ENCODE measurements at places on chromosomes 4 and X.

DNA sequence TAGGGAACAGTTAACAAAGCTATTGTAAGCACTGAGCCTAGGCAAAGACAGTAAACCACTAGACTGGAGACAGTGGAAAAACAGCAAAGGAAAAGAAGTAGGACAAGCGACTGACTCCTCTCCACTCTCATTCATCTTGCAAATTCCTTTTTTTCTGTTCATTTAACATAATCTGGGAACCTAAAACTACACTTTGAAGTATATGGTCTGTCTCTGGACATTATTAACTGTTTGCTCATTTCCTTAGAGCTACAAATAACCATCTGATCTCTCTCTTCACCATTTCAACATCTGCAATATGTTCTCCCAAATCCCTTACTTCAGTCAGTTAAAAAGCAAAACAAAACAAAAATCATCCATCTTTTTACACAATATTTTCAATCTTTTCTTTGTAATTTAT is 642 bp downstream of the HMGN5 start:
- no peak for DNase-seq

- no peak for DNase-seq
Observed at GRCh38 chrX:108064613-108065012, 19.7 kb downstream of the VSIG1 start.

DNA sequence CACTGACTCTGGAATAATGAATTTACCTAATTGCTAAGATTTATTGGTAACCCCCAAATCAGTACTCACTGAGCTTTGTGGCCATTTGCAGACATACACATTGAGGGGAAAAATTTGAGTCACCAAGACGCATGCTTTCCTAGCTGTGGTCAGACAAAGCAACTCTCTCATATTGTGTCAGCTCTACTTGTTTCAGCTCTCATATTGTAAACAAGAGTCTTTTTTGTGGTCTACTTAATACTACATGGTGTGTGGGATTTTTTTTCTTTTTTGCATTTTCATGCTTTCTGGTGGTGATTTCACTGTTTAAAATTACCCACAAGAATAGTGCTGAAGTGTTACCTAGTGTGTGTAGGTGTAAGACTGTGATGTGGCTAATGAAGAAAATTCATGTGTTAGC is 428.2 kb upstream of the GALNT7 start:
- DNase-seq: no peak

- DNase-seq: no peak
Observed at GRCh38 chr4:102623622-102624021, 122.5 kb downstream of the NFKB1 start.

GRCh38 chr4:1802151-1802715 is 9.1 kb downstream of the FGFR3 start:
- no peak for DNase-seq

- DNase-seq: no peak
Observed at GRCh38 chrX:65610040-65610439, 57.4 kb upstream of the MSN start.

GRCh38 chr4:137967480-137968190 is 274.5 kb downstream of the SLC7A11 start:
- no peak for DNase-seq

DNA sequence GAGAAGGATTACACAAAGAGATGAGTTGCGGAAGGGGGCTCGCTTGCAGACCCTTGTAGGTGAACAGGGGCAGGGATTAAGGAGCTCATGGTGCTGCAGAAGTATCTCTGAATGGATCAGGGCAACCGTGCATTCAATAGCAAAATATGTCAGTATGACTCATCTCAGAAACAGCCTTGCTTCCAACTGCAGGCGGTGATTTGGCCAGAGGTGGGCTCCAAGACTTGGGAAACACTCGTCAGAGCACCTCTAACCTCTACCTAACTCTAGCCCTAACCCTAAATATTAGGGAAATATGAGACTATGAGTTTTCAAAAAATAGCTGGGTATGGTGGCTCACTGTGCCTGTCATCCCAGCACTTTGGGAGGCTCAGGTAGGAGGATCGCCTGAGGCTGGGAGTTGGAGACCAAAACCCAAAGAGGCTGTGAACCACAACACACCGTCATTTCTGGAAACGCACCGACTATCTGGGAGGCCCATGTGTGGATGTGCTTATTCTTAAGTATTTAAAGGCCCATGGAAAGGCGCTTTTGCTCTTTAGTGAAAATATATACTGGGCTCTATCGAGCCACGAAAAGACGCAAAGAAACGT is 102.6 kb downstream of the DHRSX start:
- DNase-seq: no peak

GRCh38 chr4:76736414-76736813 is 161.5 kb downstream of the SOWAHB start:
- DNase-seq: no peak

- no peak for DNase-seq
Observed at GRCh38 chr4:181364504-181364903, 878.7 kb upstream of the TENM3 start.

- DNase-seq: no peak
Observed at GRCh38 chr4:56123051-56123450, 174.3 kb downstream of the CEP135 start.
